ENCODE measurements at places on chromosomes 3 and 15.

GRCh38 chr15:95024351-95024750 is 793.0 kb downstream of the MCTP2 start:
- no peak for DNase-seq

DNA sequence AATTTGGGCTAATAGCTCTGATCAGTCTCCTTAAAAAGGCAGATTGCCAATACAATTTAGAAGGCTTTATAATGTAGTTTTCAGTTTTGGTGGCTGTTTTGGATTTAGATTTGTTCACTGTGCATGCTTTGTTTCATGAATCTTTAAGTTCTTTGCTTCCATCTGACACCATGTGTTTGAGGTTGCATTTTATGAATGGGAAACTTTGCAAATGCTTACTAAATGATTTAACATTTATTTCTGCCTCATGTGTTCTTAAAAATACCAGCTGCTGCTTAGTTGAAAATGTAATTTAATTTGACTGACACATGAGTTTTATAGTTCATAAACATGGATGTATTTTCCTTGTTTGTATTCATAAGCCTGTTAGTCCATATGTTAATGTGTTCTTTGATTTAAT is 78.6 kb downstream of the RNF13 start:
- DNase-seq: no peak

GRCh38 chr3:23834082-23834870 is 28.5 kb downstream of the UBE2E1 start:
- DNase-seq: no peak

DNA sequence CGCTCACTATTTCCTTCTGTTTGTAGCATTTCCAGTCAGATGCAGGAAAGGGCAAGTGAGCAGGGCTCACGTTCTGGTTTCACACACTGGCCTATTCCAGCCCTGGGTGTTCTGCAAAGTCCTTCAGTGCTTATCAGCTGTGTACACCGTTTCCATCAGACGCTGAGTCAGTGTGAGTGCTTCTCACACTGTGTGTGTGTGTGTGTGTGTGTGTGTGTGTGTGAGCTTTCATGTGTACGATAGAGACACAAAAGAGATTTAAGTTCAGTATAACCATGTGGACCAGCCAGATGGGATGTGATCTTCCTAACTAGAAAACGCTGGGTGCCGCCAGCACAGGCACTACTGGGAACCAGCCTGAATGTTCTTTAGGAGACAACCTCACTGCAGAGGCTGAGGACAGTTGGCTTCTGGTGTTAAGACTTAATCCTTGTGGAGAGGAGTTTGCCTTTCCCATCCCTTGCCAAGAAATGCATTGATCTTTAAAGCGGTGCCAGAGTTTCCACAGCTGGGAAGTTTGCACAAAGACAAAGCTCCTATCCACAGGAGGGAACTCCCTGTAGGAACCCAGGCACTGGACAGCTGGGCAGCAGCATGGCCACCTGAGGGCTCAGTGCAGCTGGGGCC is 3.9 kb upstream of the CHSY1 start:
- DNase-seq: no peak

DNA sequence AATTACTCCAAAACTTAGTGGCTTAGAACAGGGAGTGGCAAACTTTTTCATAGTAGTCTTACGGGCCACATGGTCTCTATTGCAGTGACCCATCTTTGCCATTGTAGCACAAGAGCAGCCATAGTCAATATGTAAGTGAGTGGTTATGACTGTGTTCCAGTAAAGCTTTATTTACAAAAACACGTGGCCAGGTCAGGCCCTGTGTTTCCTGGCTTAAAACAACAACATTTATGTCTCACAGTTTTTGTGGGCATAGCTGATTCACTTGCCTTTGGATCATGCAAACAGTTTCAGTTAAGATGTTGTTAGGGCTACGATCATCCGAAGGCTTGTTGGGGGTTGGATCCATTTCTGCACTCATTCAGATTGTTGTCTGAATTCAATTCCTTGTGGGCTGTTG is 103.8 kb downstream of the CHCHD6 start:
- DNase-seq: no peak

GRCh38 chr15:36598529-36599177 is 19.2 kb downstream of the CDIN1 start:
- DNase-seq: no peak

GRCh38 chr15:56758770-56759449 is 25.6 kb upstream of the ZNF280D start:
- no peak for DNase-seq

GRCh38 chr3:171428321-171428787 is 31.9 kb downstream of the TNIK start:
- no peak for DNase-seq

DNA sequence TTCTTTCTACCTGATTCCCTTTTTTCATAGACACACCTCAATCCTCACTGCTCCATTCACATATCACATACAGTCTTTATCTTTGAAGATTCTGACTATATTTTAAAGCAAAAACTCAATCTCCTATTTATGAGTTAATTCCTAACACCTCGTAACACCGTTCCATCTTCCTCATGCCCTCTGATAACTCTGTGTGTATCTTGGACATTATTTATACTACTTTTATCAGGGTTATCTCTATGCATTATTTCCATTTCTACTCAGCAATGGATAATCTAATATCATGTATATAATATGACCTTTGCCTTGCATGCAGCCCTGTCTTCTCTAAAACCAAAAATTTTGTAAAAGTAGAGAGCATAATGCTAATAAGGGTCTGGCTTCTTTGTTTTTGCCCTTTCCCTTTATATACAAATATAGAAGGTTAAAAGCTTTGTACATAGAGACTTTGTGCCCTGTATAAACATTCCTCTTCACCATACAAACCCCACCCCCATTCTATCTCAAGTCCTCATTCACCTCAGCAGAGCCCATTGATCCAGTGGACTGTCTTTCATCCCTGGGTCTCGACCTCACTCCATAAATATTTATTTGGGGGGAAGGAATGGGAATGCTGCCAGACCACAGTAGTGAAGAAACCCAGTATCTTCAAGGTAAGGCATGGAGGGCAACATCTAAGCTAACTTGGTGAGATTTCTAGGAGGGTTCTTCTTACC is 21.8 kb downstream of the TRIM42 start:
- no peak for DNase-seq

GRCh38 chr3:101813817-101814440 is 34.9 kb downstream of the NXPE3 start:
- peak; percentile 34 for DNase-seq

DNA sequence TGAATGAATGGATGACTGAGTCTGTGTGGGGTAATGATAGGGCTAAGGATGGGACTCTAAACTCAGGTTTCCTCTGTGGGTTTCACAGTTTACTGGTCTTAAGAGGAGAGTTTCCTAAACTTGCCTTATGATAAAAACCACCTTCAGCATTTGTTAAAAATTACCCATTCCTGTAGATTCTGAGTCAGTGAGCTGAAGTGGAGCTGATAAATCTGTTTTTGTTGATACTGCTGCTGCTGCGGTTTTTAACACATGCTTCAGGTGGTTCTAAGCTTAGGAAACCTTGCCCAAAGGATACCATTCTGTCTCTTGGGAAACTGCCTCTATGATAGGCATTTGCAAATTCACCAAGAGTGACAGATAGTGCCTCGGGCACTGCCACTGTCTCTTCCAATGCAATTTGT is 52.6 kb downstream of the MECOM start:
- DNase-seq: no peak

DNA sequence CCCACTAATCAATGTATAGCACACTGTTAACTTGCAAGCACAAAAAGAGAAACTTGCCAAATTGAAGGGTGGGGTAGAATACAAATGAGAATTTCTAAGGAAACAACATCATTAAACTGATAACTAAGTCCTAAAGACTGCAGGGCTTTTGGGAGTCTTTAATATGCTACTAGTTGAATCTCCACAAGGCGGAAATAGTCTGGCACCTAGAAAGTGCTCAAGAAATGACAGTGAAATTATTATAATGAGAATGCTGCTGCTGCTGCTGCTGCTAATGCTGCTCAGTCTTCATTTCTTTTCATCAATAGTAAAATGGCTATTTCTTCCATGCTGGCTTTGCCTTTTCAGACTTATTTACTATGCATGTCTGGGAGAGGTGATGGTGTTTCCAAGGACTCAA is 91.8 kb downstream of the BTD start:
- DNase-seq: no peak

DNA sequence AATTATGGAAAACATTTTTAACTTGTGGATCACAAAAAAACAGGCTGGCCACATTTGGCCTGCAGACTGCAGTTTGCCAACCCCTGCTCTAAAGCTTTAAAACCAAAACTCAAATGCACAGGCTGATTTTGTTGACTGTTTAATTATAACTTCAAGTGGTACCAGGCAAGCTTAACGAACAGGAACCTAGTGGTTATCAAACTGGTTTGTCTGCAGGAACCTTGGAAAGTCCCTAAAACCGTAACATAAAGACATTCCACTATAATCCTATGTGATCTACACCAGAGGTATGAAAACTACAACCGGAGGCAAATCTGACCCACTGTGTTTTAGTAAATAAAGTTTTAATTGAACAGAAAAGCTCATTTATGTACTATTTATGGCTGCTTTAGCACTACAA is 52.4 kb downstream of the TBL1XR1 start:
- DNase-seq: peak; percentile 50

GRCh38 chr15:77030928-77031375 is 36.0 kb downstream of the PSTPIP1 start:
- DNase-seq: no peak

DNA sequence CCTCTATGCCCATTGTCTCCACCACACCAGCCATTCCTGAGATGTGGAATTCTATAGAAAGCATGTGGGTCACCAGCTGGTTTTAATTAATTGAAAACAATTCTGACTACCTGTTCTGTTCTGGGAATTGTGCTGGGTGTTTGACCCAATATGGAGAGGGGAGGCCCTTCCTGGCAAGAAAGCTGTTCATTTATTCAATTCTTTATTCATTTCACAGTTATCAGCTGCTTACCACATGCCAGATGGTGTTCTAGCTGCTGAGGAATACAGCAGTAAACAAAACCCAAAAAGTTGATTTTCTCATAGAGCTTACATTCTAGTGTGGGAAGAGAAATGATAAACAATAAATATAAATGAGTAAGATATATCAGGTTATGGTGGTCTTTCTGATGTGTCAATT is 296.1 kb upstream of the RASGRP1 start:
- DNase-seq: no peak

GRCh38 chr15:28022181-28022580 is 76.9 kb downstream of the OCA2 start:
- no peak for DNase-seq

DNA sequence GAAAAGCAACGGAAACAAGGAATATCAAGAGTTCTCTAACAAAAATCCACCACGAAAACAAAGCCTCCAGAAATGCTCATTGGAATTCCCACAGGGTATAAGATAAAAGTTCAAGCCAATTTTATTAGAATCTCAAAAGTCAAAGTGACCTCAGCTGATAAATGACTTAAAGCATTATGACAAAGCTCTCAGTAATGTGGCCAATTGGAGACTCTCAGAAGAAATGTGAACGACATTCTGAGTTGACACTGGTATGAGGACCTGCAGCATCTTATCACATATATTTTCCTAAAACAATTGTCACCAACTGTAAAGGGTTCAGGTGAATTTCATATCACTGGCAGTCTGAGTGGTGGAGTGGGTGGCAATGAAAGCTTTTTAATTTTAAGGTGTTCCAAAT is 199.1 kb downstream of the FOXP1 start:
- no peak for DNase-seq

DNA sequence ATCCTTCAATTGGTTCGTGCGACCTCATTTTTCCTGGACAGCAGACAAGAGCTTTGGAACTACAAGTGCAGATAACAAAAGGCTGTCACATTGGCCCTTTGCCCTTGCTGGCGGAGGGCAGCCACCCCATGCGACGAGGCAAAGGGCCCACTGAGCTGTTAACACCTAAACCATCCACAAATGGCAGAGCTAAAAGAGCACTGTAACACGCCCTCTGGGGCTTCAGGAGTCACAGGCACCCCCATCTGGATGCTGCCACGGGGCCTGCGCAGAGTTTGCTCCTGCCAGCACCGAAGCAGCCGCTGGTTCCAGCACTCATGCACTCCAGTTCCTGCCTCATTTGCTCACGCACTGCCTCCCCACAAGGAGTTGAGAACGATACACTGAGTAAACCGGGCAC is 524.9 kb downstream of the ZNF385D start:
- DNase-seq: no peak

DNA sequence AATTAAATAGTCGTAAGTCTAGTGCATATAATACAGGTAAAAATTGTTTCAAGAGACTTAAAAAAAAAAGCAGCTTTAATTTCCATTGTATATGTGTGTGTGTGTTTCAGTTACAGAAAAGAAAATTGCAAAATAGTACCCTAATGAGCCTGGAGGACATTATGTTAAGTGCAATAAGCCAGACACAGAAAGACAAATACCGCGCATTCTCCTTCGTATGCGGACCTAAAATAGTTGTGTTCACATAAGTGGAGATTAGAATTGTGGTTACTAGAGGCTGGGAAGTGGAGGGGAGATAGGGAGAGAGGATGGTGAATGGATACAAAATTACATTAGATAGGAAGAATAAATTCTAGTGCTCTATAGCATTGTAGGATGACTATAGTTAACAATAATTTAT is 3.6 kb downstream of the MESD start:
- no peak for DNase-seq

DNA sequence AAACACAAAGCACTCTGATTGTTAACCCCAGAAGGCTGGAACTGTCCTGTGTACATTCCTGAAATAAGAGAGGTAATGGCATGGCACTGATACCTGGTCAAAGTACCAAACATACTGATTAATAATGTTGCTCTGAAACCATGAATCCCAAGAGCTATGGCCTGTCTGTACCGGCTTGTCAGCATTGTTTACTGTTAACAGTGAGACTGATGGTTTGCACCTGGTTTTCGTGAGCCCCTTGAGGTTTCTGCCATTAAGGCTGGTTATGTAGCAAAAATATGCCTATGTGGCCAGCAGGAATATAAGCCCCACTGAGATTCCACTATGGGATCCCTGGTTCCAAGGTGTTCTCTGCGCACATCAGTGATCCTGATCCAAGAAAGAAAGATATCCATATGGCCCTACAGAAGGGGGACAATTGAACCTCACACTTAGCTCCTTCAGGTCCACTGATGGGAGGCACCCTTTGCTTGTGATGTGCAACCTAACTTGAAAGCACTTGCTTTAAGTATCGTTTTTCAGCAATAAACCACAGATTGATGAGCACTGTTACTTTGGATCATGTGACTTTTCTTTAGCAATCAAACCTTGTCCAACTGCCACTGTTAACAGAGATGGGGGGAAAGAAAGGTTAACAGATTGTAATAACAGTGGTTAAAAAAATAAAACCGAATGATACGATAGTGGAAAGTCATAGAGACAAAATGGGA is 65.2 kb downstream of the TBL1XR1 start:
- no peak for DNase-seq

DNA sequence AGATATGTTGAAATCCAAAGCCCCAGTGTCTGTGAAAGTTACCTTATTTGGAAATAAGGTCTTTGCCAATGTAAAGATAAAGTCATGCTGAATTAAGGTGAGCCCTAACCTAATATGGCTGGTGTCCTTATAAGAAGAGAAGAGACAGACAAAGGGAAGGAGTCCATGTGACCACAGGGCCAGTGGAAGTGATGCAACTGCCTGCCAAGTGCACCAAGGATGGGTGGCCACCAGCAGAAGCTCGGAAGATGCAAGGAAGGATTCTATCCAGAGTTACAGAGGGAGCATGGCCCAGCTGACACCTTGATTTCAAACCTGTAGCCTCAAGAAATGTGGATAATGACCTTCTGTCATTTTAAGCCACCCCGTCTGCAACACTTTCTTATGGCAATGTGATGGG is 35.3 kb upstream of the PGPEP1L start:
- DNase-seq: no peak

GRCh38 chr15:20646529-20647142 is 105.0 kb upstream of the GOLGA6L6 start:
- DNase-seq: no peak
